ENCODE measurements at places on chromosomes 2 and 18. TPM values are rescaled to one million over a fixed set of nuclear protein-coding genes. Genes with fewer than 3 reads are reported as not detected.

The DSC1 gene
- not detected for total RNA-seq

The AMER3 gene
- total RNA-seq, result not detected

The CENPA gene
- 1.8 TPM for total RNA-seq

DNA sequence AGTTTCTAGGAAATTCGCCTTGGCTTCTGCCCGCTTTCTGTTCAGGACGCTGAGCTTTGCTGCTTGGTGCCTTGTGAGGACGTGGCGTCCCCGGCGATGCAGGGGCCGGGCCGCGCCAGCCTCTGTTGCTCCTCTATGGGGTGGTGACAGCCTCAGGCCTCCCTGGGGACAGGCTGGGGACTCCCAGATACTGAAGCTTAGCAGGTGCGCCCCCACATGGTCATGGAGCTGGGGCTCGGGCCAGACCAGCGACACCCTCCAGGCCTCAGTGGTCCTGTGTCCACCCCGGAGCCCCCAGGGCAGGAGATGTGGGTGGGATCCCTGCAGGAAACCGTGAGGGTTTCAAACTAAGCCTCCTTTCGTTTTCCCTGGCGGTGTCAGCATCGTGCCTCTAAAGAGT is 29.2 kb downstream of the KCNG2 start:
- H3K27ac ChIP-seq, result no peak overlapping the region
- no peak overlapping the region for H3K4me3 ChIP-seq
- DNase-seq, result no peak
- no peaks in the 10 kb centered on the region for H3K4me1 ChIP-seq

- no peaks in the 10 kb centered on the region for H3K27me3 ChIP-seq
- no peak overlapping the region for H3K27ac ChIP-seq
- peaks cover 2% of the 10 kb centered on the region for H3K4me1 ChIP-seq
- no peak for DNase-seq
- peaks cover 5% of the 10 kb centered on the region for H3K36me3 ChIP-seq
- no peak overlapping the region for H3K4me3 ChIP-seq
Observed at GRCh38 chr2:238045575-238045974, 15.2 kb upstream of the SCLY start.

DNA sequence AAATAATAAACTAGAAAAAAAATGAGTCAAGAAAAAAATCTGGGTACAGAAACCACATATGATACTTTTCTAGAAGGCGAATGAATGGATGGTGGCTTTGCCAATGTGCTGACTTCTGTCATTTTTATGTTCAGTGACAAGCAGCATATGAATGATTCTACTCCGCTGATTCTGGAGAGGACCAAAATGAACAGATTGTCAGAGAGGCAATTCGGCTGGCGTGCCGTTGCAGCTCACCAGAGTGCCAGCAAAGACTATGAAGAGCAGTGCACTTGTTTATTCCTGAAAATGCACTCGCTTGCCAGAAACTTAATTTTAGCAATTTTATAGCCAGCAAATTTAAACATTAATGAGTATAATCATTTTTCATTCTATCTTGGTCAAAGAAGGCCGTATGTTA is 105.9 kb upstream of the NYAP2 start:
- no peak overlapping the region for H3K4me3 ChIP-seq
- H3K27ac ChIP-seq, result no peak overlapping the region
- no peaks in the 10 kb centered on the region for H3K36me3 ChIP-seq
- no peaks in the 10 kb centered on the region for H3K4me1 ChIP-seq

DNA sequence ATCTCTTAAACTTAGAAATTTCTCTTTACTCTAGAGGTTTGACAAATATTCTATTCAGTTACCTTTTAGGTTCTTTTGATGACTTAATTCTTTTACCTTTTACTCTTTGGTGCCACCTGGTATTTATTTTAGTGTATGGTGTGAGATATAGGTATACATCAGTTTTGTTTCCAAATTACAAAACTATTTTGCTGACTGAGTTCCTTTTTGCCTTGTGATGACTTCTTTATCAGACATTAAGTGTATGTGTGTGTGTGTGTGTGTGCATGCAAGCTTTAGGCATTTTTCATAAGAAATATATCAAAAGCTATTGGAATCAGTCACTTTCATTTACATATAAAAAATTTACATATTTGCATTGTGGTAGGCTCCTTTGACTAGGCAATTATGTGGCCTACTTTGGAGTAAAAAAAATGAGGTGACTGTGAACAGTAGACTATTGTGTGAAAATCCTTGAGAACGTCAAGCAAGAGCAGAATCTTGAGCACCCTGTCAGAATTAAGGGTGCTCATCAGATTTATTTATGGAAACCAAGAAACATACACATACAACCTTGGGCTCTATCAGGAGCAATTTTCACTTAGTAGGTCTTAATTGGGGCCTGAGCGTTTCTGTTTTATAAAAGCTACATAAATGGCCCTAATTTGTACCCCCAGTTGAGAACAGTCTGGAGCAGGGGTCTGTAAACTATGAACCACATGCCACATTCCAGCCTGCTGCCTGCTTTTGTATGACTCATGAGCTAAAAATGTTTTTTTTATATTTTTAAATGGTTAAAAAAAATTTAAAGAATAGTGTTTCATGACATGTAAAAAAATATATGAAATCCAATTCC is 415.9 kb downstream of the SLC4A3 start:
- H3K36me3 ChIP-seq, result no peaks in the 10 kb centered on the region
- H3K27me3 ChIP-seq, result no peaks in the 10 kb centered on the region
- H3K4me1 ChIP-seq, result no peaks in the 10 kb centered on the region
- no peak overlapping the region for H3K27ac ChIP-seq

DNA sequence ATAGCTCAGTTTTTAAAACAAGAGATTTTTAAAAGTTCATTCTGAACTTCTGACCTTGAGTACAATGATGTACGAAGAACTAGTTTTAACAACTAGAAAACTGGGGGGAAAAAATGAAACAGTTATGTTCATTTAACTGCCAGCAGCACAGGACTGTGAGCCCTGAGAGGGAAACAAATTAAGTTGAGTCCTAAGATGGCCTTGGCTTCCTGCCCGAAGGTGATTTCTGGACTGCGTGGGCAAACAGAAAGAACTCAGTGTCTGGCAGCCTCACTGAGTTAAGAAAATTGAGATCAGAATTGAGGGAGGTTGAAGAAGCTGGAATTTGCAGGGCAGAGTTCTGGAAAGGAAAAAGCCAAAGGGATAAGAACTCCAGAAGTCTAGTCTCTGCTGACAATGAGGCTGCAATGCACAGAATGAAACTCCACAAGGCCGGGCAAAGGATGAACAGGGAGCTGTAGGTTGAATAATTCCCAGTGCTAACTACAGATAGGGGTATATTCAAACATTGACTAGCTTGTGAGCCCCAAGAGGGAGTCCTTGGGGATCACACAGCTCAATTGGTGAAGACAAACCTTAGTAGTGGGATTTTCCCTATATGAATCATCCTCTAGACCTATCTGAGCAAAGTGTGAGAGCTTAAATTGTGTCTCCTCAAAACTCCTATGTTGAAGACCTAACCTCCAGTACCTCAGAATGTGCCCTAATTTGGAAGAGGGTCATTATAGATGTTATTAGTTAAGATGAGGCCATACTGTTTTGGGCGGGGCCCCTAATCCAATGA is 13.1 kb upstream of the CRACDL start:
- H3K36me3 ChIP-seq, result no peaks in the 10 kb centered on the region
- peak; percentile 13 for DNase-seq
- H3K27ac ChIP-seq, result no peak overlapping the region
- H3K4me1 ChIP-seq, result no peaks in the 10 kb centered on the region

GRCh38 chr2:39851251-39851650 is 72.2 kb upstream of the THUMPD2 start:
- no peaks in the 10 kb centered on the region for H3K4me1 ChIP-seq
- no peak overlapping the region for H3K4me3 ChIP-seq
- H3K36me3 ChIP-seq, result no peaks in the 10 kb centered on the region
- no peaks in the 10 kb centered on the region for H3K27me3 ChIP-seq
- H3K27ac ChIP-seq, result no peak overlapping the region

DNA sequence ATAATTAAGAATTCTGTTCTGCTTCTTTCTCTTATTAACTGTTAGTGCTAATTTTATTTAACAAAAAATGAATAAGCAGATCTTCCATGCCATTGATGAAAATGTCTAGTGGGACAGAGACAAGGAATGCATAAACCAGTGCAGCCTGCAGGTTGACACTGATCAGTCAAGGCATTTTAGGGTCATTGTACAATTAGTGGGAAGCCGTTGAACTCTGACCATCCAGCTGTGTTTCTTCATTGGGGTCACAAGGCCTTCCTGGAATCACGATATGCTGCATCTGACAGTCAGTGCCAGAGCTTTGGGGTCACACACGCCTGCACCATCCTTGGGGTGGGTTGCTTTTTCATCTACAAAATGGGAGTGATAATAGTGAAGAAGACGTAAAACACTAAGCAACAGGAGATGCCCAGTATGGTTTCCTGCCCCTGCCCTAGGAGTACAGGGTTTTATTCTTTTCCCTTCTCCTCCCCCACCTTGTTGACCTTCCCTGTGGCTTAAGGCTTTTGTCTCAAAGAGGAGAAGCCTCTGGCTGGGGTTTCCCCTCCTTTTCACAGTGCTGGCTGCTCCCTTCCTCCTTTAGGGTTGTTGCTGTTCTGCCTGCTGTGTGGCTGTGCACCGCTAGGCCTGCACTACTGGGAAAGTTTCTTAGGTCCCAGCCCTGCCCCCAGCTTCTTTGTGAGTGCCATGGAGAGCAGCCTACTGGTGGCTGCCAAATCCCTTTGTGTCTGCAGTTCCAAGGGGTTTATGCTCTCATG is 245.6 kb downstream of the TPGS2 start:
- no peak overlapping the region for H3K4me3 ChIP-seq
- no peaks in the 10 kb centered on the region for H3K27me3 ChIP-seq
- peaks cover 11% of the 10 kb centered on the region for H3K4me1 ChIP-seq
- H3K36me3 ChIP-seq, result no peaks in the 10 kb centered on the region
- no peak overlapping the region for H3K27ac ChIP-seq
- DNase-seq, result no peak

GRCh38 chr18:74128159-74128558 is 19.5 kb downstream of the FBXO15 start:
- H3K36me3 ChIP-seq, result no peaks in the 10 kb centered on the region
- no peak overlapping the region for H3K27ac ChIP-seq
- no peaks in the 10 kb centered on the region for H3K4me1 ChIP-seq
- H3K4me3 ChIP-seq, result no peak overlapping the region
- H3K27me3 ChIP-seq, result peaks cover 10% of the 10 kb centered on the region
- no peak for DNase-seq

DNA sequence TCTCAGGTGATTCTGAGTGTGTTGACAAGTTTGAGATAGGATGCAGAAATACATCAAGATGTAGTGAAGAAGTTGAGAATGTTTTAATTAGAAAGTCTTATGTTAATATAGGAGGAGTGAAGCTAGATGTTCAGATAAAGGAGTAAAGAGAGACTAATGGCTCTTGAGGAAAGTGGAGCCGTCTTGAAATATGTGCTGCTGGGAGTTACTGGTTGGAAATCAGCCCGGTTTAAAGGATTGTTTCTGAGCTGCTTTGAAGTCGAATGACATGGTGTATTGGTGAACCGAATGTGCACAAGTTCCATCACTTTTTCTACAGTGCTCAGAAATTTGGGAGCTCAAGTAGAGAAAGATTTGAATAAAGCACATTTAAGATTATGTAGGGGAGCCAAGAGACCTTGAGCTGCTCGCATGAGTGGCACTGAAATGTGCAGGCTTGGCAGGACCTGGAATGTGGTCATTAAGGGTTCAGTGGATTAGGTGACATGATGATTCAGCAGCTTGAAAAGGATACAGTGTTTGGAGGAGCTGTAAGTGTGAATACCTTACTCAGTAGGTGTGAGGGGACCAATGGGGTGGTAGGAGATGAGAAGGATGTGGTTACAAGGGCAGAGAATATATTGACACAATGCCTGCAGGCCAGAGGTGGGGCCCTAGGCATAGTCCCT is 68.6 kb downstream of the CAB39 start:
- peaks cover 1% of the 10 kb centered on the region for H3K36me3 ChIP-seq
- H3K4me1 ChIP-seq, result peaks cover 6% of the 10 kb centered on the region
- no peak overlapping the region for H3K4me3 ChIP-seq
- no peak overlapping the region for H3K27ac ChIP-seq
- no peaks in the 10 kb centered on the region for H3K27me3 ChIP-seq

- no peak overlapping the region for H3K27ac ChIP-seq
- no peak for DNase-seq
- H3K4me3 ChIP-seq, result no peak overlapping the region
- H3K27me3 ChIP-seq, result no peaks in the 10 kb centered on the region
- H3K4me1 ChIP-seq, result no peaks in the 10 kb centered on the region
- H3K36me3 ChIP-seq, result no peaks in the 10 kb centered on the region
Observed at GRCh38 chr18:6203791-6204190, 210.9 kb downstream of the L3MBTL4 start.

DNA sequence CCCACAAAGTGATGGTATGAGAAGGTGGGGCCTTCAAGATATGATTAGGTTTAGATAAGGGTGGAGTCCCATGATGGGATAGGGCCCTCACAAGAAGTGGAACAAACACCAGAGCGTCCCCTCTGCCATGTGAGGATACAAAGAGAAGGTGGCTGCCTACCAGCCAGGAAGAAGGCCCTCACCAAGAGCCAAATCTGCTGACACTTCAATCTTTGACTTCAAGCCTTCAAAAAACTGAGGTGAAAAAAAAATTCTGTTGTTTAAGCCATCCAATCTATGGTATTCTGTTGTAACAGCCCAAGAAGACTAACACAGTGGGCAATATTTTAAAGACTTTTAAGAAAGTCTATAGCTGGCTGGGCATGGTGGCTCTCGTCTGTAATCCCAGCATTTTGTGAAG is 522.1 kb downstream of the NRXN1 start:
- no peaks in the 10 kb centered on the region for H3K4me1 ChIP-seq
- DNase-seq, result no peak
- H3K27ac ChIP-seq, result no peak overlapping the region
- H3K4me3 ChIP-seq, result no peak overlapping the region

GRCh38 chr2:158189526-158189925 is 87.8 kb downstream of the UPP2 start:
- no peak for DNase-seq
- no peaks in the 10 kb centered on the region for H3K36me3 ChIP-seq
- H3K27me3 ChIP-seq, result peaks cover 2% of the 10 kb centered on the region
- no peak overlapping the region for H3K4me3 ChIP-seq
- H3K27ac ChIP-seq, result no peak overlapping the region

DNA sequence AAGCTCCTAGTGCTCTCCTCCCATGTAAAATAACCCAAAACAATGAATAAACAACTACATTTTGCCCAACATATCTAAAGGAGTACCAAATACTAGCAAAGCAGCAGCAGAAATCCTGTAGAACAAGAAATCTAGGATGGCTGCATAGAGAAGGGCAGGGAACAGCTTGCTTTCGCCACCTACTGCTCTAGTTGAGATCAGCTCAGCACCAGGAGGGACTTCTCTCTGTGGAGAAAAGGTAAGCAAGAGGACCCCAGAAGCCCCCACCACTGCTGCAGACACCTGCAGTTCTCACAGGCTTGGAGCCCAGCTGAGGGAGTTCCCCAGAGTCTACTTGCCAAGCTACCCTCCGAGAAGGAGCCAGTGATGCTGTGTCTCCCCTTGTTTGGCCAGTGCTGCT is 243.0 kb upstream of the CHST9 start:
- no peaks in the 10 kb centered on the region for H3K36me3 ChIP-seq
- no peaks in the 10 kb centered on the region for H3K27me3 ChIP-seq
- DNase-seq, result no peak
- no peaks in the 10 kb centered on the region for H3K4me1 ChIP-seq

GRCh38 chr18:51383711-51384110 is 186.2 kb upstream of the MEX3C start:
- H3K27ac ChIP-seq, result no peak overlapping the region
- no peak overlapping the region for H3K4me3 ChIP-seq
- no peaks in the 10 kb centered on the region for H3K4me1 ChIP-seq
- H3K36me3 ChIP-seq, result no peaks in the 10 kb centered on the region
- peak; percentile 23 for DNase-seq
- no peaks in the 10 kb centered on the region for H3K27me3 ChIP-seq

GRCh38 chr18:11747731-11748130 is 58.7 kb downstream of the GNAL start:
- no peaks in the 10 kb centered on the region for H3K4me1 ChIP-seq
- no peak overlapping the region for H3K4me3 ChIP-seq
- peaks cover 16% of the 10 kb centered on the region for H3K27me3 ChIP-seq
- no peaks in the 10 kb centered on the region for H3K36me3 ChIP-seq
- no peak overlapping the region for H3K27ac ChIP-seq
